T-helper 2 cell treated with Interferon-gamma antibody and Interleukin-4, amounts not matched to agents 5 μg/mL and 100 μg/mL, for 36 hours (primary cell): ENCODE measurements at places on chromosomes 7 and 10.

DNA sequence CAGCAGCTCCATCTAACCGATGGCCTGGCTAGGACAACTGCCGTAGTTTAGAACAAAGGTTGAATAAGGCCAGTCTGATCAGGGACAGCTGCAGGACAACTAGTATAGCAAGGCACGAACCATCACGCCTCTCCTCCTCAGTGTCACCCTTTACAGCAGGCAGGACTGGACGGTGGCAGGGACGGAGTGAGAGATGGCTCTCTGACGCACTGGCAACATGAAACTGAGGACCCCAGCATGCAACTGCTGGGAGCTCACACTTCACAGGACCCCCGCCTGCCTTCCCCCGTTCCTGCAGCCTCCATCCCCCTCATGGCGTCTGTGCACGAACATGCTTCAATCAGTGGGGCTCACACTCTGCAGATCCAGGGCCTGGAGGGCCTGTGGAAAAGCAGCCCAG, 53.7 kb downstream of the ZRANB1 start:
- H3K27ac ChIP-seq: no peak overlapping the region
- no peaks in the 10 kb centered on the region for H3K27me3 ChIP-seq
- DNase-seq: no peak
- no peaks in the 10 kb centered on the region for H3K36me3 ChIP-seq

DNA sequence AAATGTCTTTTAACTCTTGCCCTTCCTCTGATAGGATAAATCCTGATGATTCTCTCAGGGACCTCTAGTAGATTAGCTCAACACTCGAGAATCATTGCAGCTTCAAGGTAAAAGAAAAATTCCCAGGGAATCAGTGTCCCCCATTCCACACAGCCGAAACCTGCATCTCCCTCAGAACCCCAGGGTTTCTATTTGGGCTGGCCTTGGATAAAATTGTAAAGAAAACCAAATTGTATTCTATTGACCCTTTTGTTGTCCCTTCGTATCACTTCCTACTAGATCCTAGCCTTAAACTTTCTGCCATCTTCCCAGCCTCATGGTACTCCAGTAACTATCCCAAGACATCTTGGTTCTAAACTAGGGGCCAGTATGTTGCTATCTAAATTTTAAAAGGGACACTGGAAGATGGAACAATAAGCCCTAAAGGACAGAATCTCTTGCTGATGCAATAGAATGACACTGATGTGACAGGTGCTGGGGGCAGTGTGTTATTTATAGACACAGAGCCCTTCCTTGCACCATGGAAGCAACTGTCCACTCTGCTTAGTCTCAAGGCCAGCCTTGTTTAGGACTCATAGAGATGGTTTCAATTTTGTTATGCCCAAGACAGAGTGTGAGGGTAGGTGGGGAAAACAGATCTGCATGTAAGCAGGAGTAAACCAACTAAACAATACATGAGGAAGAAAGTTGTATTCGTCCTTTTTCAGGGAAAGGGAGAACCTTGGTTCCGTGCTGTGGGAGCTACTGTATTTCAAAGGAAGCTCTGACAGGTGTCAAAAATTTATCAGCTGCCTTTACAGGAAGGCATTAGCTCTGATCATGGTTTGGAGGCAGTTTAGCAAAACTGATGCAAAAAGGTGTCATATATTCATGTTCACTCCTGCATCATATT, 7.6 kb downstream of the ASB15 start:
- H3K36me3 ChIP-seq: no peaks in the 10 kb centered on the region
- H3K27me3 ChIP-seq: no peaks in the 10 kb centered on the region
- DNase-seq: no peak

DNA sequence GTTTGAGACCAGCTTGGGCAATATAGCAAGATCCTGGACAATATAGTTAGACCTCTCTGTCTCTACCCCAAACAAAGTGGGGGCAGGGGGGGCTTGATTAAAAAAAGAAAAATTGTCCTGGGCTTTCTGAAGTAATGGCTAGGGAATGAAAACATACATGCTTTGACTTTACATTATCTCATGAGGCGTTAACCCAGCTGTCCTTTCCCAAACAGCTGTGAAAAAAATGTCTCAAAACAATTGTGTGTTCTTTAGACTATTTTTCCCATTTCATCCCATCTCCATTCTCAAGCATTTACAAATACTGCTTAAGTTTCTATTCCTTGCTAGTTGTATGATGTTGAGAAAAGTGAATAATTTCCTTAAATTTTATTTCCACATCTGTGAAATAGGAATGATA, 27.0 kb upstream of the CDK13 start:
- no peaks in the 10 kb centered on the region for H3K36me3 ChIP-seq
- no peak overlapping the region for H3K4me3 ChIP-seq
- DNase-seq: no peak
- H3K27ac ChIP-seq: no peak overlapping the region

DNA sequence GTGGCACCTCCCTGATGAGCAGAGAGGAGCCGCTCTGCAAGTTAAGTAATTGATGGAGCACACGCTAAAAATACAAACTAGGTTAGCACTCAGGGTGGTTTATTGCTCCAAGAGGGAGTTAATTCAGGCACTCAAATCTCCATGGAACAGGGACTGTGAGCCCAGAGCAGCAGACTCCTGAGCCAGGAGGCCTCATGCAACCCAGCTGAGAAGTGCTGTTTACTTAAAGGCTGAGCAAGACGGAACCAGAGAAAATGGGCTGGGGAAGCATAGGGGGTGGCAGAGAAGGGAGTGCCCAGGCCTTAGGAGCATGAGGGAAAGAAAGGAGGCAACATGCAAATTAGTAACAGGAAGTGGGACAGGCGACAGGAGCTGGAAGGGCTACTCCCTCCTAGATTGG, 174.1 kb downstream of the KCNMA1 start:
- H3K4me3 ChIP-seq: no peak overlapping the region
- no peak overlapping the region for H3K27ac ChIP-seq
- H3K36me3 ChIP-seq: no peaks in the 10 kb centered on the region
- H3K27me3 ChIP-seq: no peaks in the 10 kb centered on the region
- DNase-seq: no peak
- H3K4me1 ChIP-seq: no peaks in the 10 kb centered on the region

DNA sequence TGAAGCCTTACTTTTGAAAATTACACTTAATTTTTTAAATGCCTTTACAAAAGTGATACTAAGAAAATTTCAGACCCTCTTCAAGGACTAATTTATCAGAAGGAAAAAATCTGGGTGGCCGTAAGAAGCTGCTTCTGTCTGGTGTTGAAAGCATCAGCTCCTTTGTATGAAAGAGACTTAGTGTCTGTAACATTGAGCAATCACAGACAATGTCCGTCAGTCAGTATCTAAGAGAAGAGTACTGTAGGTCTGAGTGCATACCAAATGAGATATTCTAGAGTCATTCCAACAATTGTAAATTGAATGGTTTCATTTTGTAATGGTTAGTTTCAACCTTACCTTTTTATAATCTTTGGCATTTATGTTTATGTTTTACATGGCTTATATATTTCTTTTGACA, 11.1 kb upstream of the MDFIC start:
- peaks cover 2% of the 10 kb centered on the region for H3K36me3 ChIP-seq
- DNase-seq: no peak
- no peak overlapping the region for H3K4me3 ChIP-seq
- H3K4me1 ChIP-seq: peaks cover 1% of the 10 kb centered on the region
- H3K27ac ChIP-seq: no peak overlapping the region

DNA sequence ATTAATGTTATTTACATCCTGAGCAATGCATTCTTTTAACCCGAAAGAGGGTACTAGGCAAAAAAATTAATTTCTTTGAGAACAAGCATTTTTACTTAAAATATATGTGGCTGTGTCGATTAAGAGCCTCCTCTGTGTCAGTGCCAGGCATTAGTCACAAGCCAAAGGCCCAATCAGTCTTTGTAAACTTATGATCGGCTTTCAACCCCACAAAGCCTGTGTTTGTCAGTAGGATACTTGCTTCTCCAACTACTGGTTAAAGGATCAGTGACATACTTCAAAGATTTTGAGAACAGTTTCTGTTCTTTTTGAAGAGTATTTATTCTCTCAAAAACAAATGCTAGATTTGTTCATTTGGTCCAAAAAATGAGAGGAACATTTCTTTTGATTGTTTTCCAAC, 159.3 kb downstream of the NRCAM start:
- H3K36me3 ChIP-seq: no peaks in the 10 kb centered on the region
- H3K27ac ChIP-seq: no peak overlapping the region
- H3K4me1 ChIP-seq: no peaks in the 10 kb centered on the region
- H3K27me3 ChIP-seq: peaks cover 6% of the 10 kb centered on the region
- H3K4me3 ChIP-seq: no peak overlapping the region

- no peaks in the 10 kb centered on the region for H3K36me3 ChIP-seq
- no peak overlapping the region for H3K4me3 ChIP-seq
- H3K4me1 ChIP-seq: peaks cover 15% of the 10 kb centered on the region
- H3K27ac ChIP-seq: no peak overlapping the region
Observed at GRCh38 chr10:24950439-24950838, 2.0 kb downstream of the PRTFDC1 start.

DNA sequence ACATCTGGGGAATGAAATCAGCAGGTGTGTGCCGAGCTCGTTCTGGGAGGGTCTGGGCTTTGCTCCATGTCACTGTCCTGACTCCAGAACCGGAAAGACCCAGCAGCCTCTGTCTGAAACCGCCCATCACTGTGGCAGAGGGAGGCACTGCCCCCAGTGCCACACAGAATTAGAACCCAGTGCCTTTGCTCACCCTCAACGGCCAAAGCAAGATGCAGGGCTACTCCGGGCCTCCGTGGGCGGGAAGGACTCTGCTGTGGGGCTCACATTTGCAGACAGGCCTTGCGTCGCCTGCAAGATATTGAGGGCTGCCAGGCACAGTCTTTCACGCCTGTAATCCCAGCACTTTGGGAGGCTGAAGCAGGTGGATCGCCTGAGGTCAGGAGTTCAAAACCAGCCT, 219.2 kb upstream of the PPP2R2D start:
- no peaks in the 10 kb centered on the region for H3K36me3 ChIP-seq
- no peaks in the 10 kb centered on the region for H3K27me3 ChIP-seq
- no peak overlapping the region for H3K27ac ChIP-seq
- DNase-seq: no peak
- H3K4me3 ChIP-seq: no peak overlapping the region

DNA sequence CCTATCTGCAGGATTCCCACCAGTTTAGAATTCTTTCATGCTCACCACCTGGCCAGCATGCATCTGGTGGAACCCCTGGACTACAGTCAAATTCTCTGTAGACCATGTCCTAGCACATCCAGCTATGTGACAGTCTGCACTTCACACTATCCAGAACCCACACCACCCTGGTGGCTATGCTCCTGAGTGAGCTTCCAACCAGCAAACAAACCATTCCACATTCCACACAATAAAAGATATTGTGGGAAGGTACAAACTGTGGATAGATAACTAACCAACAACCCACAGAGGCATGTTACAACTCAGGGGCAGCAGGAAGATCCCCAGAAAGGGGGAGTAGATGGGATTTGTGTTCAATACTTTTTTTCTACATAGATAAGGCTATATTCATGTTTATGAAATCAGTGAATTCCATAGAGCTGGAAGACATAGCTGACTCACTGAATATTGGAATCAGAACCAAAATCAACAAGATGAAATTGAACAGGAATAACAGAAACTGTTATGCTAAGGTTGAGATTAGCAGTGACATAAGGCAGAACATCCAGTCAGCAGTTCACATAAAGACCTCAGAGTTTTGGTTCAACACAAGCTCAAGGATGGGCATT, 72.5 kb downstream of the LRRC17 start:
- no peaks in the 10 kb centered on the region for H3K4me1 ChIP-seq
- H3K36me3 ChIP-seq: no peaks in the 10 kb centered on the region
- no peak overlapping the region for H3K27ac ChIP-seq
- no peak overlapping the region for H3K4me3 ChIP-seq
- no peaks in the 10 kb centered on the region for H3K27me3 ChIP-seq
- DNase-seq: no peak

DNA sequence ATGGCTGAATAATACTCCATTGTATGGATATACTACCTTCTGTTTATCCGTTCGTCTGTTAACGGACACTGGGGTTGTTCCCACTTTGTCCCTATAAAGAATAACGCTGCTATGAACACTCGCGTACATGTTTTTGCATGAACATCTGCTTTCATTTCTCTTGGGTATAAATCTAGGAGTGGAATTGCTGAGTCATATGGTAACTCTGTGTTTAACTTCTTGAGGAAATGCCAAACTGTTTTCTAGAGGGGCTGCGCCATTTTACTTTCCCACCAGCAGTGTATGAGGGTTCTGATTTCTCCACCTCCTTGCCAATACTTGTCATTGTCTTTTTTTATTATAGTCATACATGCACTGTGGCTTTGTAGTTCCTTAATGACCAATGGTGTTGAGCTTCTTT, 20.6 kb upstream of the RASSF4 start:
- H3K27ac ChIP-seq: no peak overlapping the region
- no peak for DNase-seq
- no peaks in the 10 kb centered on the region for H3K36me3 ChIP-seq
- no peak overlapping the region for H3K4me3 ChIP-seq

GRCh38 chr10:123665491-123666286, 466 bp upstream of the GPR26 start:
- no peaks in the 10 kb centered on the region for H3K36me3 ChIP-seq
- peaks cover 12% of the 10 kb centered on the region for H3K27me3 ChIP-seq
- H3K4me3 ChIP-seq: no peak overlapping the region
- no peak overlapping the region for H3K27ac ChIP-seq
- no peaks in the 10 kb centered on the region for H3K4me1 ChIP-seq
- DNase-seq: no peak

GRCh38 chr7:98267303-98267702, 14.2 kb upstream of the BRI3 start:
- H3K4me3 ChIP-seq: no peak overlapping the region
- H3K27me3 ChIP-seq: no peaks in the 10 kb centered on the region
- no peak overlapping the region for H3K27ac ChIP-seq
- no peak for DNase-seq
- peaks cover 6% of the 10 kb centered on the region for H3K36me3 ChIP-seq

GRCh38 chr10:69438536-69439349, 12.5 kb upstream of the TSPAN15 start:
- no peaks in the 10 kb centered on the region for H3K36me3 ChIP-seq
- H3K4me1 ChIP-seq: no peaks in the 10 kb centered on the region
- DNase-seq: no peak
- no peak overlapping the region for H3K4me3 ChIP-seq
- no peak overlapping the region for H3K27ac ChIP-seq
- H3K27me3 ChIP-seq: no peaks in the 10 kb centered on the region

GRCh38 chr10:89309156-89310055, 7.6 kb downstream of the IFIT2 start:
- peaks cover 20% of the 10 kb centered on the region for H3K27me3 ChIP-seq
- H3K4me3 ChIP-seq: no peak overlapping the region
- no peaks in the 10 kb centered on the region for H3K36me3 ChIP-seq

- no peak overlapping the region for H3K27ac ChIP-seq
- H3K4me3 ChIP-seq: no peak overlapping the region
- no peaks in the 10 kb centered on the region for H3K36me3 ChIP-seq
- peak; percentile 18 for DNase-seq
Observed at GRCh38 chr7:40717242-40717641, 582.4 kb downstream of the SUGCT start.

DNA sequence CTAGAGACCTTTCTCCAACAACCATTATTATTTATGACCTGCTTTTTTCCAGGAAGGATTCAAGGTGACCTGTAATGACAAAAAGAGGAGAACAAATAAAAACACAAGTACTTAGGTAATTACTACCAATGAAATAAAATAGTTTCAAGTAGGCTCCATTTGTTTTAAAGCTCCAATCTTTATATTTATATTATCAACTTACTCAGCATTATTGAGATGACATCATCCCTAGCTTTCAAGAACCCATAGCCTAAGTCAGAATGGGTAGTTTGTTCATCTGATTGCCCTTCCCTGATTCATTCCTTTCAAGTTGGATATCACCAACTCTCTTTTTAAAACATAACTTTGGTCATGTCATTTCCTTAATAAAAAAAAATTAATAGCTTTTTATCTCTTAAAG, 131.5 kb downstream of the GRM3 start:
- no peaks in the 10 kb centered on the region for H3K27me3 ChIP-seq
- no peaks in the 10 kb centered on the region for H3K4me1 ChIP-seq
